ENCODE measurements at places on chromosomes 7 and 10.
A peak's percentile ranks its signal among the peaks of the same experiment; 100 is the strongest.

- peak; percentile 95 for DNase-seq
Measured at GRCh38 chr7:106064316-106064715, 47.8 kb downstream of the SYPL1 start.

- no peak for DNase-seq
Measured at GRCh38 chr10:93471110-93471651, 11.0 kb downstream of the MYOF start.

- DNase-seq: no peak
Measured at GRCh38 chr7:20083781-20084180, 133.4 kb downstream of the MACC1 start.

- no peak for DNase-seq
Measured at GRCh38 chr7:51082096-51082840, 234.3 kb downstream of the COBL start.

GRCh38 chr10:80540136-80540535 is 2.4 kb downstream of the SH2D4B start:
- DNase-seq: no peak

GRCh38 chr10:61855771-61856170 is 45.7 kb upstream of the ARID5B start:
- DNase-seq: no peak

- no peak for DNase-seq
Measured at GRCh38 chr10:60508037-60508436, 118.4 kb upstream of the ANK3 start.

DNA sequence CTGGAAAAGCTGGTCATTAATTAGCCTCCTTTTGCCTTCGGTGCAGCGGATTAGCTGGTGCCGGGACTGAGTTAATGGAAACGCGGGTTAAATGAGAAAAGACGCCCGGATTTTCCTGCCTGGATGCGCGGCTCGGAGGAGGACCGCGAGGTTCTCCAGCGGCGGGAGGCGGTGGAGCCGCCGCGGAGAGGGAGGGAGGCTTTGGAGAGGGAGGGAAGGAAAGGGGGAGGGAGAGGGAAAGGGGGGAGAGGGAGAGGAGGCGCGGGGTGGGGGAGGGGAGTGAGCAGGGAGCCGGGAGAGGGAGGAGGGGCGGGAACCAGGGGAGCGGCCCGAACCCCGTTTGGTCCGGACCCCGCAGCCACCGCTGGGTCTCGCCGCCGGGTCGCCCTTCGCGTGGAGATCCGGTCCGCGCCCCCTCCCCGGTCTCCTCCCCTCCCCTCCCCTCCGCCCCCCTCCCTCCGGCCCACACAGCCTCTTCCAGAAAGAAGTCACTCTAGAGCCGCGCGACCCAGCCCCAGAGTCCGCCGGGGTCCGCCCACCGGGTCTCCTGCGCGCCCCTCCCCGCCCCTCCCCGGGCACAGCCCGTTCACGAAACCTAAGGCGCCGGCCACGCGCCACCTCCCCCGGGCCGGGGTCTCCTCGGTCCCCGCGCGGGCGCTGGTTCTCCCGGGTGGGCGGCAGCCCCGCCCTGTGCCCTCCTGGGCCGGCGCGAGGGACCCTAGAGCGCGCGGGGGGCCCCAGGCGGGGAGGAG is 347.5 kb downstream of the DNAJB6 start:
- DNase-seq: no peak

DNA sequence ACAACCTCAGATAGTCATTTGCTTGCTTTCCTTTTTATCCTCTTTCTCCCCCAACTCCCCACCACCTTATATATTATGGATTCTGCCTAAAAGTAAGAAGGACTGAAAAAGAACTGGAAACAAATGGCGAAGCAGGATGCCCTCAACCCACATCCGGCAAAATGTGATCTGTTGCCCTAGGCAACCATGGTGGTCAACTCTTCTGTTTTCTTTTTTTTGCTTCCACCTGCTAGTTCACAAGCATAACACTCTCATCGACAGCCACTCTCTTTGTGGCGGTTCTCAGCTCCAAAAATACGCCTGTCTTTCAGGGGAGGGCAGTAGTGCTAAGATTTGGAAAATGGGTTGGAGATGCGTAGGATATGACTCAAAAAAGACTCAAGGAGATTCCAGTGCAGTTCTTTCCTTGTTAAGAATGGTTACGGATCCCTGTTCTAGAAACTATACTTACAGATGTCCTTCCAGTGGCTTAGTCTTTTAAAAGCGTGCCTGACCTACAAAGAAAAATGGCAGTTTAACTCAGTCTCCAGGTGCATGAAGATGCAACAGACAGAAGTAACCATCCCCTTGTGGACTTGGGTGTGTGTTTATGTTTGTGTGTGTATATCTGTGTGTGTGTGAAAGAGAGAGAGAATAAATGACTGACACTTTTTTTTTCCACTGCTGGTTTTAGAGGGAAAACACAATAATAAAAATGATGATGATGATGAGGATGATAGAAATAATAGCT is 10.7 kb downstream of the APBB1IP start:
- DNase-seq: no peak

Measured in NCI-H146 (cell line).